SK-MEL-5 (cell line): ENCODE measurements at places on chromosomes 7 and 10.

- DNase-seq = no peak
These were observed 55.7 kb upstream of the CDK14 start for GRCh38 chr7:90540406-90540805.

- DNase-seq = peak; percentile 73
These were observed 32.0 kb upstream of the STRIP2 start for GRCh38 chr7:129401967-129402860.

DNA sequence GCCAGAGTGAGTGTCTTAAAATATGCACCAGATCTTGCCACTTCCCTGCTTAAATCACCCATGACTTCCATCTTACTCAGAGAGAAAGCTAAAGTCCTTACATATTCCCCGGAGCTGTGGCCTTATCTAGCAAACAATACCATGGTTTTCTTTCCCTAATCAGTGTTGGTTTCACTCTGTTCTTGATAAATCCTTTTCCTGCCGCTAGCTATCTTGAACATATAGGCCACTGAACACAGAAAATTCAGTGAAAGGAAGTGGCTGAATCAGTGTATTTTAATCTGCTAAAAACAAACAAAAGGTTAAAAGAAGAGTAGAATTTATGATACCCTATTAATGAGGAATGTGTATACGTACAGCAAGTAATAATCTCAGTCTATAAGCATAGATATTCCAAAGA lies 42.0 kb upstream of the JAZF1 start:
- DNase-seq = no peak

GRCh38 chr7:132575982-132576720 lies at the start of gene PLXNA4:
PLXNA4 (minus strand) TSS chr7:132576470; CDS start chr7:132508693, 67,777 bp downstream.
- DNase-seq = no peak

- DNase-seq = no peak
These were observed 17.4 kb downstream of the PLEKHA1 start for GRCh38 chr10:122391875-122392274.

GRCh38 chr10:120466006-120466405 lies 9.0 kb downstream of the PLPP4 start:
- no peak for DNase-seq
